T-helper 9 cell (primary cell): ENCODE measurements at places on chromosomes 3 and 15.

DNA sequence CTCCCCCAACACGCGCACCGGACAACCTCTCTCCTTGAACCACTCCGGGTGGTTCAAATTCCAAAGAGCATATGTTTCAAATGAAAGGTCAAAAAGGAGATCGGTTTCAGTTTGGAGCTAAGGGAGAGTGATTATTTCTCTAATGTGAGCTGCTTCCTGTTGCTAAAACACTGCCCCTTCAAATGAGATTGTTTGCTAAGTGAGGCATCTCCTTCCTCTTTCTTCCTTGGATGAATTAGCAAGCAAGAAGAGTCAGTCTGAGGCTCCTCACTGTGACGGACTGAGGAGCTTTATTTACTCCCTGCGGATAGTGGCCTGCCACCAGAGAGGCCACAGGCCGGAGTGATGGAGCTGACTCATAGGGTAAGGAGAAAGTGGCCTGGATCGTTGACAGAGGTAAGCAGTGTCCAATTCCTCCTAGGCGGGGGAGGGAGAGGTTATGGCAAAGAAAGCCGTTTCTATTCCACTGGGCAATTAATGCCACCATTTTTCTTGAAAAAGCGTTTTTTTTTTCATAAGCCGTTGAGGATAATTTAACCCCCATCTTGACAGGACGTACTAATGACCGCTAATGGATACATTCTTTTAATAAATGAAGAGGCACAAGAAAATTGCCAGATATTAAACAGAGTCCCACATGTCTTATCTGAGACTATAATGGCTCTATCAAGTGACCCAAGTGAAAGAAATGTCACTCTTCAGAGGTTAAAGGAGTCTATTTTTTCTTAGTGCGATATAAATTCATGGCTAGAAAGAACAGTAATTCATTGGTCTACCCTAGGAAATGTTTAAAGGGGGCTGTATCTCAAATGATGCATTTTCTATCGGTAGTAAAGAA lies 167.0 kb upstream of the ANKRD28 start:
- DNase-seq, result no peak

DNA sequence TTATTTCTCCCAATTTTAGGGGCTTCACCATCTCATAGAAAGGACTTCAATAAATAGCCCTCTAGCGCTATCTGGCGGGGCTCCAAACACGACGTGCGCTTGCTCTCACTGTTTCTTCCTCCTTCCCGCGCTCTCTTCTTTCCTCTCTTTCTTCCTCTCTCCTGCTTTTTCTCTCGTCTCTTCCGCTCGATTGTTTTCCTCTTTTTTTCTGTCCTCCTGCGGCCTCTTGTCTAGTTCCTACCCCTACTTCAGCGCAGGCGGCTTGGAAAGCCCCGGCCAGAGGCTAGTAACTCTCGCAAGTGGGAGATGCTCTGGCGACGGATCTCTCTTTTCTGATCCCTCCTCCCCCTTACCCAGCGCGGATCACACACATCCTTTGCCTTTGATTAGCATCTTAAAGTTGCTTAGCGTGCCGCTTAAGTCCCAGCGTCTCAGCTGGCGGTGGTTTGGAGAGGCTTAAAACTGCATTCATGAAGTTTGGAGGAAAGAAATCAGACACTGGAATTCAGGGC lies 6.2 kb upstream of the MEIS2 start:
- DNase-seq, result no peak

DNA sequence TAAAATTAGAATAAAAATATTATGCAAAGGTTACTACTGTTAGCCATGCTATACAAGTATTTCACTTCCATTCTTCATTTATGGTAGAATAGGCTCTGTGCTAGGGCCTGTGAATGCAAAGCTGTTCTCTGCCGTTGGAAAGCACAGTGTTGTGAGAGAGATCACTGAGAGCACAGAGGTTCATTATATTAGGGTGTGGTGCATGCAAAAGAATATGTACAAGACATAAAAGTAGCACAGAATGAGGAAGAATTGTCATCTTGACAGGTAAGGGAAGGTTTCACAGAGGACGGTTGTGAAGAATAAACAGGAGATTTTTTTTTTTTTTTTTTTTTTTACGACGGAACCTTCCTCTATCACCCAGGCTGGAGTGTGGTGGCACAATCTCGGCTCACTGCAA lies 25.2 kb upstream of the FNDC3B start:
- no peak for DNase-seq

DNA sequence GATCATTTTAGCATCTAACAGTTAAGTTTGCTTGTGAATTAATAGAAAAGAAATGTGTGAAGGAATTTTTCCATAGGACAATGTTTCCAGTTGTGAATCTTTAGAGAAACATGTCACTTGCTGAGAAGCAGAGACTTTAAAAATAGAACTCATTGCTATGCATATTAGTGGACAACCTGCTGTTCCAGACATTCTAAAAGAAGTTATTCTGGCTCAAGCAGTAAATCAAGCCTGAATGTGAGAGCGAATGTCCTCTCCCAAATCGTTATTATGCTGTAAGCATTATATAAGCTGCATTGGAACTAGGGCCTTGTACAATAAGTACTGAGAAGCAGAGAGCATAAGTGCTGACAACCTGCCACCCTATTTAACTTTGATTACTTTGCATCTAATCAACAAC lies 990.9 kb downstream of the PLOD2 start:
- no peak for DNase-seq
